ENCODE measurements at places on chromosomes 6 and 20.

GRCh38 chr6:35973670-35974222 lies 50.7 kb downstream of the SLC26A8 start:
- DNase-seq: no peak

DNA sequence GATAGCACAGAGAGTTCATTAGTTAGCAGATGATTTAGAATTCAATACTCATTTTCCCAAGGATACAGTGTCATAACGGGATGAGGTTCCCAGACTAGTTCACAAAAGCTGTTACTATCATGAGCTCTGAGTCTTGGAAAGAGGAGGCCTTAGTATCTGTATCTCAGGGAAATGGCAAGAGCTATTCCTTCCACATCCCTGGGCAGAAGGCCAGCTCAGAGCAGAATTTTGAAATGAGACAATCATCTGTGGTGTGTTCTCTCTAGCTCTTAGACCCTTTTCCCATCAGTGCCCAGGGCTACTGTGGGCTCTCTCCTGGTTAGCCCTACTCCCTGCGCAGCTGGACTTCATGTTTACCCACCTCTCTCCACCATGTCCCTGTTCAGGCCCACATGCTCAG lies 64.5 kb downstream of the JAG1 start:
- DNase-seq: no peak

- DNase-seq: no peak
Observed at GRCh38 chr6:4603291-4603690, 172.9 kb upstream of the CDYL start.

- no peak for DNase-seq
Observed at GRCh38 chr6:112266331-112266730, 12.0 kb upstream of the LAMA4 start.

All from thoracic aorta (tissue), 2 donors.